ENCODE measurements at places on chromosomes 5 and 9.

- DNase-seq, result no peak
Observed at GRCh38 chr9:119701651-119702050, 332.4 kb upstream of the BRINP1 start.

GRCh38 chr9:107749787-107750444 is 260.3 kb upstream of the KLF4 start:
- peak; percentile 95 for DNase-seq

DNA sequence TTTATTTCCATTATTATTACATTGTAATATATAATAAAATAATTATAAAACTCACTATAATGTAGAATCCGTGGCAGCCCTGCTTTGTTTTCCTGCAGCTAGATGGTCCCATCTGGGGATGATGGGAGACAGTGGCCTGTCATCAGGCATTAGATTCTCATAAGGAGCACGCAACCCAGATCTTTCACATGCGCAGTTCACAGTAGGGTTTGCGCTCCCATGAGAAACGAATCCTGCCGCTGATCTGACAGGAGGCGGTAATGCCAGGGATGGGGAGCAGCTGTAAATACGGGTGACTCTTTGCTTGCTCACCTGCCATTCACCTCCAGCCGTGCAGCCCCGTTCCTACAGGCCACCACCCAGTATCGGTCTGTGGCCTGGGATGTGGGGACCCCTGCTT is 1879.3 kb upstream of the WWC1 start:
- no peak for DNase-seq

DNA sequence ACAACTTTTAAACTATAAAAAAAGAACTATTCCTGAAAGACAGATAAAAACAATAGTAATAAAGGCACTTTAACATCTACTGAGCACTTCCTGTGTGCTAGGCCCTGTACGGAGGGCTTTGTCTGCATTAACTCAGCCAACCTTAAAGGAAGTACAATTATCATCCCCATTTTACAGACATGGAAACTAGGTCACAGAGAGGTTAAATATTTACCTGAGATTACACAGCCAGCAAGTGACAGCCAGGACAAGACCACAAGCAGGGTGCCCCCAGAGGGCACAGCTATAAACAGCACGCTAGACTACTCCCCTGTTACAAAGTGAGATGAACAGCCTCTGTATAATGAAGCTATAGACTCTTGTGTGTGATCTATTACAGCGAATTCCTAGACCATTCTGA is 25.5 kb downstream of the DDX31 start:
- DNase-seq, result no peak

GRCh38 chr9:117411547-117411946 is 3.3 kb downstream of the ASTN2 start:
- peak; percentile 22 for DNase-seq

GRCh38 chr9:72623156-72623555 is 101.7 kb downstream of the TMC1 start:
- no peak for DNase-seq

- no peak for DNase-seq
Observed at GRCh38 chr9:81032030-81032572, 657.2 kb downstream of the TLE1 start.

DNA sequence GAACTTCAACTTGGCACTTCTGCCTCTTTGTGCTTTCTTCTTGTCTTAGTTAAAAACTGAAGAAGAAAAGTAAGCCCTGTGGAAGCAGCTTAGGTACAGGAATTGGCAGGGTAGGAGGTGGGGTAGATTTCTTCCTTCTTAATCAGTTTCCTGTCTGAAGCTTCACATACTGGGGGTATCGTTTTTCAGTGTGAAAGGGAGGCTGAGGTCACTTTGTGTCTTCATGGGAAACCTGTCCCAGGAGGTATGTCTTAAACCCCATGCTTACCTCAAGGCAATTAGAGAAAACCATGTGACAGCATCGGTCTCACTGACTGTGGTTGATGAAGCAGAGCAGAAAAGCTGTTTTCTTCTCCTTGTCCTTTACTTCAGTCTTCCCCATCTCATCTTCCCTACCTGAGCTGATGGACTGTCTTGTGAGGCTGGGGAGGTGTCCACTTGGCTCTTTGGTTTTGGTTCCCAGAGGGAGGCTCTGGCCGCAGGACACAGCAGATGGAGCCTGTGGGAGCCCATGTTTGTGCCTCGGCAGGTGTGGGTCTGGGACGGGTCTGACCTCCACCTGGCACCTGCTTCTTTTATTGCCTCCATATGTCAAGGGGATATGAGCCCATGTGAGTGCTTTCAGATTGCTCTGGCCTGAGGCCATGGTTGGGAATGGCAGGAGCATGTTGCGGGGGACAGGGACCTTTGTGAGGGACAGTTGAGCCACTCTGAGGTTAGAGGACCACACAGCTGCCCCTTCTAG is 47.0 kb downstream of the SH3GL2 start:
- no peak for DNase-seq

GRCh38 chr9:123743737-123744136 is 186.2 kb downstream of the DENND1A start:
- DNase-seq, result no peak

DNA sequence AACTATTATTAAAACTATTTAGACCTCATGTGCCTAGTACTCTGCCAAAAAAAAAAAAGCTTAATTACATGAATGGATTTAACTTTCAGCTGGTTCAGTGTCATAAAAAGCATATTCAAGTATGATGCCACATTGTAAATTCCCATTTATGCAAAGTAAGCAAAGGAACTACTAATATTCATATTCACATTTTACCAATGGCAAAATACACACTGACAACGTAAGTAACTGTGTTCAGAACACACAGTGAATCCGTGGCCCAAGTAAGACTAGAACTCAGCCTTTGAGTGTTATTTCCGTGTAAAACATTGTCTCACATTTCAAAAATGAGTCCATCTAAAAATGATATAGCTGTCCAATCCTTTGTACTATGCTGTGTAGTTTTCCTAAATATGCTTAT is 56.8 kb downstream of the PPP2R2B start:
- DNase-seq, result no peak

GRCh38 chr5:168114444-168115017 is 176.9 kb upstream of the WWC1 start:
- DNase-seq, result peak; percentile 24

- no peak for DNase-seq
Observed at GRCh38 chr5:19928562-19929421, 59.2 kb downstream of the CDH18 start.

GRCh38 chr5:35543408-35543807 is 74.3 kb upstream of the SPEF2 start:
- no peak for DNase-seq

DNA sequence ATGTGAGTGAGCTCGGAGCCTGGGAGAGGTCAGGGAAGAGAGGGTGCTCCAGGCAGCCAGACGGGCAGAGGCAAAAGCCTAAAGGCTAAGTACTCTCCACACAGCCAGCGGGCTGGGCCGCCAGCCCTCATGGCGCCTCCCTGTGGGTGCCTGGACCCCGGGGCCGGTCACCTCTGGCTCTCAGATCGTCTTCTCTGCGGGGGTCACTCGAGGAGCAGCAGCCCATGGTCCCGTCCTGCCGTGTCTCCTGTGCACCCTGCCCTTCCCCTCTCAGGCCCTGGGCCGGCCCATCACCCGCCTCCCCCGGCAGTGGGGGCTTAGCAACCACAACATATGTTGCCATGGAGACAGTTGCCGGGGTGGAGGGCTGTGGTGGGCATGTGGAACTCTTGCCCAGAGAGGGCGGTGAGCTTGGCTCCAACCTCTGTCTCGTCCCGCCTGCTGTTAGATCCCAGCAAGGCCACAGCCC is 4.2 kb downstream of the AK1 start:
- DNase-seq, result no peak

GRCh38 chr9:86549920-86550319 is 195.7 kb upstream of the TUT7 start:
- no peak for DNase-seq

DNA sequence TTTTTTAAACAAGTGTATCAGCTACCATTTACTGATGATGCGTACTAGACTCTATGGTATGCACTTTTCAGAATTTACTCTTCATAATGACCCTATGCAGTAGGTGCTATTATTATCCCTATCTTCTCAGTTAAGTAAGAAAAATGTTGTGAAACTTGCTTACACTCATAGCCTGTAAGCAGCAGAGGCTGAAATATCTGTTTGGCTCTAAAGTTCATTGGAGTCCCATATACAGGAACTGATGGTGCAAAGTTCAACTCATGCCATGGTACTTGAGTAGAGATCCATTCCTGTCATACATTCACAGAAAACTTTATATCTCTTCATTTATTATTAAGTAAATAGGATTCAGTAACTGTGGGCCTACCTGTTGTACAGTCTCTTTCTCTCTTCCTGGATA is 41.4 kb upstream of the CCDC112 start:
- DNase-seq, result no peak

DNA sequence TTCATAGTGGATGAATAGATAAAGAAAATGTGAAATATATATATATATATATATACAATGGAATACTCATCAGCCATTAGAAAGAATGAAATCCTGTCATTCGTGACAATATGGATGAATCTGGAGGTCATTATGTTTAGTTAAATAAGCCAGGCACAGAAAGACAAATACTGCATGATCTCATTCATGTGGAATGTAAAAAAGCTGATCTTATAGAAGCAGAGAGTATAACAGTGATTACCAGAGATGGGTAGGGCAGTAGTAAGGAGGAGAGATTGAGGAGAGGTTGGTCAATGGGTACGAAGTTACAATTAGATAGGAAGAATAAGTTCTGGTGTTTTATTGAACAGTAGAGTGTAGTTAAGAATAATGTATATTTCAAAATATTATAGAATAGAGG is 19.7 kb upstream of the PCDHAC2 start:
- DNase-seq, result no peak

- DNase-seq, result no peak
Observed at GRCh38 chr5:131258733-131259132, 5.1 kb upstream of the CDC42SE2 start.

- no peak for DNase-seq
Observed at GRCh38 chr9:114434878-114435311, 47.1 kb upstream of the AKNA start.

GRCh38 chr9:135499326-135500070 is 984 bp upstream of the MRPS2 start:
- peak; percentile 94 for DNase-seq

- DNase-seq, result no peak
Observed at GRCh38 chr9:24509850-24510249, 35.8 kb downstream of the IZUMO3 start.

DNA sequence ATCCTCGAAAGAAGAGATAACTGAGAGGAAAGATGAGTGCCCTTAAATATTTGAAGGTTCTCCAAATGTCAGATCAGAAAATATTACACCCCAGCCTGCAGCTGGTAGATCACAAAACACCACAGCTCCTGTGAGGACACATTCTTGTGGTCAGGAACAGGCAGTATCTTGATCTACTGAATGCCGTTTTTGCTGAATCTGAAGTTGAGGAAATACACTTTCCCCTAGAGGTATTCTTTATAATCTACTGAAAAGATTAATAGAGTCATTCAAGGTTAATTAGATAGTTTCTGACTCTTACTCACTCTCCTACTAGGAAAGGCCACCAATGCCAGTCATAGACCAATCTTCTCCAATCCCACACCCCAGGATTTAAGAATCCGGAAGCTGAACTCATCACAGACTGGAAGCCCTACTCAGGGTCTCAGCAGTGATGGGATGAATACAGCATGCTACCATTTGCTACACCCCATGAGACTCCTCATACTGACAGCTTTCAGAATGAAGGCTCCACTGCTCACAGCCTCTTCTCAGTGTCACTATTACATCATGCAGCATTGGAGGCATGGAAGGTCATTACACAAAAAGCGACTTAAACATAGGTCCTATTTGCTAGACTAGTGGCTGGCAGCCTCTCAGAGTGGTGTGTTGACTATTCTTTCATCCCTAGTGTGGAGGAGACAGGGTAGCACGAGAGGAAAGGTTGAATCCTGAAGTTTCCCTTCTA is 143.9 kb upstream of the SLC1A3 start:
- no peak for DNase-seq

GRCh38 chr9:77514886-77515711 is 133.0 kb downstream of the GNA14 start:
- peak; percentile 10 for DNase-seq

Measured in tibial nerve (tissue), 4 donors.